Parietal lobe (tissue), 2 donors: ENCODE measurements at places on chromosomes 3 and 15. TPM values are rescaled to one million over a fixed set of nuclear protein-coding genes. Genes with fewer than 3 reads are reported as not detected.

The SETD5 gene
- 113 TPM for total RNA-seq

The LINGO1 gene
- total RNA-seq, result 67.9 TPM

The HYAL1 gene
- 2.8 TPM for total RNA-seq

The EPHB1 gene
- total RNA-seq, result 36.9 TPM

The ATG3 gene
- total RNA-seq, result 45.4 TPM

The CHRNA5 gene
- total RNA-seq, result 6.6 TPM

The AGTR1 gene
- 0.31 TPM for total RNA-seq

The VEPH1 gene
- 15.7 TPM for total RNA-seq

The ALDH1A3 gene
- 0.63 TPM for total RNA-seq

The PLEKHO2 gene
- total RNA-seq, result 6.3 TPM

The WDR72 gene
- total RNA-seq, result 0.31 TPM

The LOXL1 gene
- 3.4 TPM for total RNA-seq

The NUP210 gene
- 19.4 TPM for total RNA-seq

The AEN gene
- total RNA-seq, result 4.7 TPM

The BNIP2 gene
- 98.6 TPM for total RNA-seq

The VPS13C gene
- 245 TPM for total RNA-seq

The CCDC39 gene
- 0.63 TPM for total RNA-seq

The CCDC191 gene
- 9.1 TPM for total RNA-seq

The NECTIN3 gene
- 119 TPM for total RNA-seq

The CACNA2D2 gene
- 4.1 TPM for total RNA-seq

The CHSY1 gene
- 30.0 TPM for total RNA-seq

The PCOLCE2 gene
- total RNA-seq, result 4.4 TPM

The MME gene
- 5.9 TPM for total RNA-seq

The HTR3E gene
- not detected for total RNA-seq

The SLC6A1 gene
- 93.0 TPM for total RNA-seq

The CHRNA7 gene
- 8.8 TPM for total RNA-seq

The CNTN4 gene
- total RNA-seq, result 102 TPM

The LRRIQ4 gene
- 0.63 TPM for total RNA-seq

The CLDN18 gene
- not detected for total RNA-seq

The IL17RE gene
- 0.31 TPM for total RNA-seq

The ASB7 gene
- 23.5 TPM for total RNA-seq

The UROC1 gene
- total RNA-seq, result not detected

The RPP14 gene
- 18.2 TPM for total RNA-seq

The GHSR gene
- not detected for total RNA-seq

The ECE2 gene
- total RNA-seq, result 6.9 TPM

The PYGO1 gene
- total RNA-seq, result 57.0 TPM

The SLC35G2 gene
- total RNA-seq, result 14.4 TPM

The BCL2A1 gene
- total RNA-seq, result not detected

The ANKDD1A gene
- 27.2 TPM for total RNA-seq

The CPB1 gene
- total RNA-seq, result not detected

The GPX1 gene
- total RNA-seq, result 62.0 TPM

The CALML4 gene
- total RNA-seq, result 8.1 TPM

The TMEM207 gene
- not detected for total RNA-seq

The SH2D7 gene
- total RNA-seq, result not detected

The MINAR1 gene
- total RNA-seq, result 4.4 TPM

The ERICH6 gene
- total RNA-seq, result not detected

The NANOGP8 gene
- not detected for total RNA-seq

The GP9 gene
- total RNA-seq, result not detected

The LRRC2 gene
- total RNA-seq, result 5.9 TPM

The SCAANT1 gene
- not detected for total RNA-seq

The TEX9 gene
- 28.2 TPM for total RNA-seq

The PRSS50 gene
- total RNA-seq, result 0.31 TPM

The SLC2A2 gene
- total RNA-seq, result not detected

The CNTN3 gene
- 37.9 TPM for total RNA-seq

The RBMS3 gene
- 11.6 TPM for total RNA-seq

The ACSBG1 gene
- 4.1 TPM for total RNA-seq
